NCI-H510A (cell line): ENCODE measurements at places on chromosomes 3 and 15.

DNA sequence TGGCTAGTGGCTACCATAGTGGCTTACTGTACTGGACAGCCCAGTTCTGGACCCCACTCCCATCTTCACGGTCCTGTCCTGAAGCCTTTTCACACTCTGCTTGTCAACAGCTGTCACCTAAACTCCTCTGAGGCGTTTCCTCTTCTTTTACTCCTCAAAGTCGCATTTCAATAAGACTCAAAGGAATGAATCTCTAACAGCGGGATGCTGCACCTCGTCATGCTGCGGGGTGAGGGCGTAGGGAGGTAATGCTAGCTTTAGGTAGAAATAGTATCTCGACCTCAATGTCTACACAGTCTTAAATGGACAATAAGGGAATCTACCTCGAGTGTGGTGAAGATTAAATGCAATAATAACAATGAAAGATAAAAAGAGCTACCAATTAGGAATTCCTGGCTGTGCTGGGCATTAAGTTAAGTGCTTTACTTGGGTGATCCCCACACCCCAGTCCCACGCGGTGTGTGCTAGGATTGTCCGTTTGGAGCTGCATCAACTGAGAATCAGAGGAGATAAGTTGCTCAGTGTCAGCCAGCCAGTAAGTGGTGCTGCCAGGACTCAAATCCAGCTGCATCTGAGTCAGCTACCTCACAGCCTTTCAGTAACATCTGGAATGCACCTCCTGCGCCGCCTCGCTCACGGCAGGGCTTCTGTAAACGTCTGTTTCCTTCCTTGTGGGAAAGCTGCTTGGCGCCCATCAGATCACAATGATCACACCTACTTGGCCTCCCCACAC is 14.0 kb downstream of the PLA2G4D start:
- no peak for DNase-seq

DNA sequence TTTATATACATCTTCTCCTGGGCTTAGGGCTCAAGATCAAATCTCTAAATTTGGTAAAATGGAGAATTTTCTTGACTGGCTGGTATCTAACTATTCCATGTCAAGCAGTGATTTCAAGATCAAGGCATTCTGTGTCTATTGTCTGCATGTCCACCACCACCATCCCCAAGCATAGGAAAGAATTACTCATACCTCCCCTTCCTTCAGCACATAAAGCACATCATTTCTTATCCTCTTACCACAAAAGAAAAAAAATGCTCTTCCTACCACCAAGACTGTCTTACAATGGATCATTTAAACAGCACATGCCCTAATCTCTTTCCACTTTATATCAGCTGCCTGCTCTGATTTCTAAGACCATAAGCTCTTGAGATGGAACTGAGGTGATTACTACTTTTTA is 470.5 kb upstream of the THBS1 start:
- no peak for DNase-seq

GRCh38 chr3:114800272-114801031 is 346.6 kb downstream of the ZBTB20 start:
- no peak for DNase-seq

DNA sequence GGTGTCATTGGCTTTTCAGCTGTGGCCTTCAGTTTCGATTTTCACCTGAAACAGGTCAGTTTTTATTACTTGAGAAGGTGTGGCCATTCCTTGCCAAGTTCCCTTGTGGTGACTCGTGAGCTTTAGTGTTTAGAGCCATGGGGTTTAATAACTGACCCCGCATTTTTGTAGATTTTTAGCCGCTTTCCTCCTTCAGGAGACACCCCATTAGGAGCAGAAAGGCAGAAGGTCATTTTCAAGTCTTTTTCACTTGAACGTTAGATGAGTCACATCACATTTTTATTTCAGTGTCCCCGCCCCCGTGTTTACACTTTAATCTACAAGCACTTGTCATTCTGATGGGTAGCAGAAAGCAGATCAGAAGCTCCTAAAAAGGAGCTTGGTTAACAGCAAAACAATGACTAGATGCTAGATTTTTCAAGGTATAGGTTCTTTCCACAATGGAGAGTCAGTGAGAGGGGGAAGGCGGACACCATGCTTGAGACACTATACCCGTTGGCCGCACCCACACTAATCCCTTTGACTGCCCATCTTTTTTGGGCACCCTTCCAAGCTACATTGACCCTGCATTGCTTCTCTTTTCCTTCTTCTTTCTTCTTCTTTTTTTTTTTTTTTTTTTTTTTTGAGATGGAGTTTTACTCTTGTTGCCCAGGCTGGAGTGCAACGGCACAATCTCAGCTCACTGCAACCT is 132.7 kb downstream of the GHSR start:
- DNase-seq = no peak

- DNase-seq = no peak
Observed at GRCh38 chr15:69482686-69483256, 30.2 kb downstream of the RPLP1 start.

GRCh38 chr3:11724615-11725339 is 81.1 kb upstream of the VGLL4 start:
- DNase-seq = no peak

DNA sequence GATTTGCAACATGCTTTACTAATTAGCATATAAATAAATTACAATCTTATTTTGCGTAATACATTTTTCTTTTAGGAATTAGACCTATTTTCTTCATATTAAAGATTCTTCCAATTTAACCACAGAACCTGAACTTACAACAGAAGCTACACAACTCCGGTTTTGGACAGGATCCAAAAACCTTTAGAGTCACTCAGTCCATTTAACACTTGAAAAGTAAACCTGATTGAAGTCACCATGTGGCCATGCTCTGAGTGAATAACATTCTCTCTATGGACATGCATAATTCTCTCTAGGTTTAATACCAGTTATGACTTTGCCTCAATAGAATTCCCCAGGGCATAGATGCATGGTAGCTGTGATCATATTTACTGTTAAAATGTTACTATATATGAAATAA is 751.0 kb downstream of the VGLL3 start:
- DNase-seq = no peak

GRCh38 chr15:58228718-58229117 is 90.5 kb downstream of the AQP9 start:
- no peak for DNase-seq

DNA sequence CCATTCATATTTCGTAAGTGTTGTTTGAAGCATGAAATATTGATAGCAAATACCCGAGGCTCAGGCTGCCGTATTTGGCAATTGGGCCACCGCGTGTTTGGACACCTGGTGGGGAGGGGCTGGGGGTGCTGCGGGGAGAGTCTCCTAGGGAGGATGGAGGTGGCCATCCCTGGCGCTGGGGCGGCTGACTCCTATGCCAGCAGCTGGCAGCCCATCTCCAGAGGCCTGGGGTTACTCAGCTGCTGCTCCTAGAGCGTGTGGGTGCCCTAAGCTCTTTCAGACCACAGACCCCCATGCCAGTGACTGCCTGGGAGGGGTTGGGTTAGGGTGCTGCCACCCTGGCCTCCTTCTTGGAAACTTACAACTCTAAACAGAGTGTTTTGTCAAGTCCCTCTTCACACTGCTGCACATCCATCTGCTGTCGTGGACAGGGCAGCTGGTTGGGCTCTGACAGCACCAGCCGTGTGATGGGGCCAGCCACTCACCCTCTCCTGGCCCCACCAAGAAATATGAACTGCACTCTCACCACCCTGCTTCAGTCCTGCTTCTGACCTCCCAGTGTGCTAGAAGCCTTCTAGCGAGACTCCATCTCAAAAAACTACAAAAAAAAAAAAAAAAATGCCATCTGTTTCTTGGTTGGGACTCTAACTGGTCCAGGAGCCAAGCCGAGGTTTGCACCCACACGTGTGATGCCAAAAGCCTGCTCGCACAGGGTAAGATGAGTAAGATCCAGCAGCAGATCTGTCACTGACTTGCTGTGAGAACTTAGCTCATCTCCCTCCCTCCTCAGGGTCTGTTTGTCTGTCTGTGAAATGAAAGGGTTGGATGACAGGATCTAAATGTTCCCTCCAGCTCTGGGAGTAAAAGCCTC is 156.2 kb downstream of the MEGF11 start:
- DNase-seq = no peak

- no peak for DNase-seq
Observed at GRCh38 chr15:87031540-87032230, 952.0 kb downstream of the AGBL1 start.
